ENCODE measurements at places on chromosomes 2 and 18.

GRCh38 chr2:128386066-128386465 is 67.4 kb upstream of the HS6ST1 start:
- DNase-seq = no peak

- DNase-seq = no peak
Observed at GRCh38 chr2:227829337-227829736, 15.7 kb downstream of the CCL20 start.

GRCh38 chr2:237198164-237198855 is 112.6 kb downstream of the COPS8 start:
- no peak for DNase-seq

- DNase-seq = no peak
Observed at GRCh38 chr18:31154181-31154580, 8.5 kb downstream of the DSC1 start.

- DNase-seq = no peak
Observed at GRCh38 chr2:139992078-139992477, 1211.9 kb upstream of the NXPH2 start.

- no peak for DNase-seq
Observed at GRCh38 chr2:26968001-26968400, 2.4 kb upstream of the MAPRE3 start.

GRCh38 chr18:56517196-56517595 is 121.2 kb downstream of the TXNL1 start:
- no peak for DNase-seq

DNA sequence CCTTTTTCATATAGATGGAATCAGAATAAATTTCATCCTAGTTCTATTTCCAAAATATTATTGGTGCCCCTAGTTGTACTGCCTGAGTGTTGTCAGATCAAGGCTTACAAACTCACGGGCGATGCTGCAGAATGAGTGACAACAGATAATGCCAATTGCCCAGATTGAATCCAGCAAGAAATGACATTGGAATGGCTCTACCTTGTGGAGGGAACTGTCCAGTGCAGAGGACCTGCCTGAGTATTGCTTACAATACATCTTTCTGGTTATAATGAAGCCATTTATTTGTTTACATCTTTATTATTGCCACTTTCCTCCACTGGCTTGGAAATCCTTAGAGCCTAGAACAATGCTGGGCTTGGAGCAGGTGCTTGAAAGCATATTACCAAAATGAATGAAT is 7.8 kb upstream of the IL1R2 start:
- DNase-seq = no peak

GRCh38 chr2:191574232-191574631 is 103.7 kb upstream of the NABP1 start:
- DNase-seq = no peak

DNA sequence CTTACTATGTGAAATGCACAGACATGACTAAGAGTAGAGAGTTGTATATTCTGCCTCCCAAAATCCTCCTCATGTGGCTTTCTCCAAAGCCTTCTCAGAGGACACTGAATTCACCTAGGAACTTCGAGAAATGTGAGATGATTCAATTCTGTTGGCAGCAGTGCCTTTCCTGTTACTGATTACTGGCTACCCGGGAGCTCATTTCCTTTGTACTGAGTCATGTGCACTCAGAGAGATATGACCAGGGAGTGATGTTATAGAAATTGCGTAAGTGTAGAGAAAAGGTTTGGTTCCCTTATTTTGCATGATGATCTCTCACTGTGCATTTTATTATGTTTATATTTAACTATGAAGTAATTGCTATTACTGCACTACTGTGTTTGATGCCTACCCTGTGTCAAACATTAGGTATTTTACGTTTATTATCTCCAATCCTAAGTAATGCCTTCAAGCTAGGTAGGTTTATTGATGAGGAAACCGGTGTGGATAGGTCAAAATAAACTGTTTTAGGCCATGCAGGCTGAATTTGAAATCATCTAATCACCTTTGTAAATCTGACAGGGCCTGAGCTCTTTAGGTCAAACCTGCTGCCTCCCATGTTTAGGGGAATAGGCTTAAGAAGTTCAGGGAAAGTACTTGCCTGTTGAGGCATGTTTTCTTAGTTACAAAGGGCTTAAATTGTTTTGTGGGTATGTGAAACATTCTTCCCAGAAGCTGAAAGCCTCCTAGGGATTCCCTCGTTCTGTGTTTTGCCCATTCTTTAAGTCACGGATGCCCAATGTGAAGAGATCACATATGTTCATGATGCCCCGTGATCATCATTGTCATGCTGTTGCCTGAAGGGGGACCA is 86.8 kb downstream of the FMNL2 start:
- DNase-seq = no peak

DNA sequence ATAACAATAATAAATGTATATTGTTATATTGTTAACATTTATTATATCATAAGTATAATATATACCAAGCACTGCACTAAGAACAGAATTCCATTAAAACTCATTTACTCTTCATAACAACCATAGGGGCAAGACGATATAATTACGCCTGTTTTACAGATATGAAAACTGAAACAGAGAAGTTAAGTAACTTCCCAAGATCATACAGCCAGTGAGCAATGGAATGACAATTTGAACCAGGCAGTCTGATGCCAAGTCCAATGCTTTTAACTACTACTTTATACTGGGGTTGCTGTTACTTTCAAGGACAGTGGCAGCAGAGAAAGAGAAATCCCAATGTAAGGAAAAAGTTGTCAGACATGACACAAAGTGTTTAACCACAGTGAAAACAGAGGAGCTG is 338.8 kb upstream of the ID2 start:
- DNase-seq = no peak

- no peak for DNase-seq
Observed at GRCh38 chr2:27291865-27292264, 9.6 kb downstream of the TRIM54 start.

DNA sequence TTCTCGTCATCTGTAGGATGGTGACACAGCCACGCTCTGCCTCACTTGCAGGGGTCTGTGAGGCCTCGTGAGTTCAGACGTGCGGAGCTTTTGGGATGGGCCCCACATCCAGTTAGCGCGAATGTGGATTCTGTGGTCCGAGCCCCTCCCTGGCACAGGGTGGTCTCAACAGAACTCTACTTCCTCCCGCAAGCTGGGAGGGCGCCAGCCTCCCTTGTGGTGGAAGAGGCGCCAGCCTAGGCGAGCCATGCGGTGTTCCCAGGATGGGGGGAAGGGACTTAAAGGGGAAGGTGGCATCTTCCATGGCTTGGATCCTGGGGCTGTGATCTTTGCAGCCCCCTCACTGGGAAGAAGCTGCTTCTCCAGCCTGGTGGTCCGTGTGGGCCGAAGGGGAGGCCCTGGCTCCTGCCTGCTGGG is 1.4 kb downstream of the SNORC start:
- no peak for DNase-seq

- DNase-seq = no peak
Observed at GRCh38 chr2:11988691-11989353, 242.4 kb downstream of the LPIN1 start.

- DNase-seq = no peak
Observed at GRCh38 chr2:53600815-53601214, 166.8 kb upstream of the CHAC2 start.

DNA sequence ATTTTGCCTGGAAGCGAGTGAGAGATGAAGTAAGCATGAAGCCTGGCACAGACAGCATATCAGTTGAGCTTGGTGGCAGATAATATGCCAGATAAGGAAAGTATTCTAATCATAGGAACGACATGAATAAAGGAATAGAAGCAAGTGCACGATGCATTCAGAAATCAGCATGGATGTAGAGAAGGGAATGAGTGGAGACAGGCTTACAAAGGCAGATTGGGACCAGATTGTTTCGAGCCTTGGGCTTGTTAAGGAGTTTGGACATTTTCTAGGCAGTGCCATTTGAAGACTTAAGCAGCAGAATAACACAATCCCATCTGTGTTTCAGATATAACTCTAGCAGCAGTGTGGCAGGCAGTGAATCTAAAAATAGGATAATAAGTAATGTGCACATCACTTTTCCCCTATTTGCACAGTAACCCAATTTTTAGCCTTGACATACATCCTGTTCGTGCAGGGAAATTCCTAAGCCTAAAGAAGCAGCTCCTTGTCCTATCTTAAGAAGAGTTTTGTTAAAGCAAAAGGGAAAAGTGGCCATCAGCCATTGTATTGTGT is 450.2 kb downstream of the PLCL1 start:
- no peak for DNase-seq

DNA sequence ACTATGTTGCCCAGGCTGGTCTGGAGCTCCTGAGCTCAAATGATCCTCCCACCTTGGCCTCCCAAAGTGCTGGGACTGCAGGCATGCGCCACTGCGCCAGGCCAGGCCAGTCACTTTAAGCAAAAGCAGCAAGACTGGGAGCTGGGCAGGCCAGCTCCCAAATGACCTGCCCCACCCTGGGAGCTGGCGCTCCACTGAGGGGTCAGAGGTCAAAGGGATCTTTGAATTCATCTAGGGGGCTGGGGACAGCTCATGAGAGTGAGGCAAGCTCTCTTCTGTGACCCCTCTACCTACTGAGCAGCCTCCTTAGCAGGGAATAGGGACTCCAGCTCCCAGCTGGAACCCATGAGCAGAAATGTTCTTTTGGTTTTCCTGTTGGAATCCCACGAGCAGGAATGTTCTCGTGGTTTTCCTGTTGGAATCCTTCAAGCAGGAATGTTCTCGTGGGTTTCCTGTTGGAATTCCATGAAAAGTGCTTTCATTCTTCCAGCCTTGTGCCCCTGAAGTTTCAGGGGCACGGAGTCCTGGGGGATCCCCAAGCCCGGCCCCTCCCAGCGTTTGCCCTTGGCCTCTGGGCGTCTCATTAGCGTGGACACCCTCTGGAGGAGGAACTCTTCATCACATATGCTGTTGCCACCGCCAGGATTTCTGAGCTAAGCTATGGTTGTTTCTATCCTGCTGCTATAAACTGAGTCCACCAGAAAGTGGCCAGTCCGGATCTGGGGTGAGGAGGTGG is 162.0 kb upstream of the HAAO start:
- no peak for DNase-seq

GRCh38 chr2:16152071-16152927 is 211.9 kb downstream of the MYCN start:
- no peak for DNase-seq

GRCh38 chr2:70181363-70181956 is 9.4 kb downstream of the C2orf42 start:
- no peak for DNase-seq

GRCh38 chr2:16851126-16851525 is 185.5 kb upstream of the CYRIA start:
- no peak for DNase-seq

DNA sequence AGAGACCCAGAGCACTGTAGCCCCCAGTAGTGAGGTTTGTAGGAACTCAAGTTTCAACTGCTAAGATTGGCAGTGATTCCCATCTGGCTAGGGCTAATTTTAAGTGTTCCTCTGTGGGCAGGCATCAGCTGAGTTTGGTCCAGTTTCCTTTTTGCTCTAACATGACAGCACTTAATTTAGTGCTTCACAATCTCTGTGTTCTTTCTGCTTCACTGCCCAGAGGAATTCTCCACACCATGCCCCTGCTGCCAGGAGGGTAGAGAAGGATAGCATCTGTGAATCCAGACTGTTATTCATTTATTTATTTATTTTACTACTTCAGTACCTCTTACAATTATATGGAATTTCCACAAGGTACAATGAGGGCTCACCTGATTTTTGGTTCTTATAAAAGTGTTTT is 549.9 kb upstream of the FSIP2 start:
- no peak for DNase-seq

GRCh38 chr2:54161660-54162424 is 46.4 kb downstream of the ACYP2 start:
- DNase-seq = no peak

GRCh38 chr2:175154661-175155082 is 13.3 kb downstream of the ATF2 start:
- DNase-seq = no peak

- DNase-seq = no peak
Observed at GRCh38 chr2:122029456-122029855, 274.0 kb downstream of the TSN start.

- no peak for DNase-seq
Observed at GRCh38 chr2:85181134-85181631, 48.0 kb downstream of the TCF7L1 start.

DNA sequence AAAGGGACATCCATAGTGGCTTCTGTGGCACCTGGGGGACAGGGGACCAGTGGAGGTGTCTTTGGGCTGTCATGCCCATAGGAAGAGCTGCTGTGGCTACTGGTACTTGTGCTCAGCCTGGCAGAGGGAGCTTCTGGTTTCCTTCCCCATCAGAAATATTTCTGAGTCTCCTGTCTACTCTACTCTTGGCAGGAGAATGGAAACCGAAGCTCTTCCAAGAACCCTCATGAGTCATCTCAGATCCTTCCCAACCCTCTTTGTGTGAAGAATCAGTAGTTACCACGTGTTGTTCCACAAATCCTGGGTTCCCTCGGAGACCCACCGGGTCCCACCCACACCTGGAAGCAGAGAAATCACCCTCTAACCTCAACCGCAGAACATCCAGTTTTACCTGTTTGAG is 234.9 kb downstream of the FHOD3 start:
- DNase-seq = no peak

Measured in cortex of kidney (tissue), 1 donor.